NCI-H187 treated with DMSO at 0.1 percent for 48 hours (cell line): ENCODE measurements at places on chromosomes 16 and 17.

GRCh38 chr17:4249452-4250029 is 14.2 kb downstream of the ANKFY1 start:
- no peak for DNase-seq

DNA sequence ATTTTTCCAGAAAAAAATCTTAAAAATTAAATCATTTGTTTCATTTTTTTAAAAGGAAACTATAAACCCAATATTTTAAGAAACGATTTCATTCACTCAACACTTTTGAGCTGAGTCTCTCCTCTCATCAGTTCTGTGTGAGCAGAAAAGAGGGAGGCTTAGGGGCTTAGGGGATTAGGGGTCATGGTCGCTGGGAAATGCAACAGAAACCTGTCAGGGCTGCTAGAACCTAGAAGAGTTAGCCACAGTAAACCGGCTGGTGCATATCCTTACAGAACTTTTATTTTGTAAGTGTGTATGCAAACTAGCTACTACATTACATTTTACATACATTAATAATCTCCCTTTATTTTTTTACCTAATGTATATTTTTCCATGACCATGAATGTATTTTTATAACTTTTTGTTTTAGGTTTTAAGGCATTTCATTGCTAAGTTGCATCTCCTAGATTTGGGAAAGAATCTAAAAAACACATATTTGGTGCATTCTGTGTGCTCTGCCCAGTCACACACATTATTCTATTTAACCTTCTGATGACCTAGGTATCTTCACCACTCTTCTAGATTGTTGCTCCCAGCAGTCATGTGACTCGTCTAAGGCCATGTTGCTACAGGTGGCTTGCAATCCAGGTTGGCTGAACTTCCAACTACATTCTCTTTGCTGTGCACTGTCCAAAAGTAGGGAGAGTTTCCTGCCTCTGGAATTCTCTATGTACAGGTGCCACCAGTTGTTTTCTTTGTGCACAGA is 24.4 kb downstream of the TBC1D3B start:
- no peak for DNase-seq

DNA sequence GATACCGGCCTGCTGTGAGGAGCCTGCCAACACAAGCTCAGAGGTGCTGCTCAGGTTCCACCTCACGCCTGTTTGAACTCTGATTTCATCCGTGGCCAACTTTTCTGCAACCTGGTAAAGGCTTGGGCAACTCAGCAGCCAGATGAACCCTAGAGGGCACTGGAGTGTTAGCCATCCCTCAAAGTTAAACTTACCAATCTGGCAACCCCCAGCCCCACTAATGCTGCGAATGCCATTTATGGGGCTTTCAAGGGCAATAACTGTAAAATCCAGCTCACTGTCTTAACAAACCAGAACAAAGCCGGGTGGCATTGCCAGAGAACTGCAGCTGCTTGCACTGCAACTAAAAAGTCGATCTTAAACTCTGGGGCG is 105.5 kb downstream of the AXIN2 start:
- DNase-seq = no peak

GRCh38 chr16:80034948-80035663 is 434.6 kb upstream of the MAF start:
- DNase-seq = no peak

GRCh38 chr17:29443041-29443739 is 53.0 kb downstream of the TAOK1 start:
- no peak for DNase-seq

DNA sequence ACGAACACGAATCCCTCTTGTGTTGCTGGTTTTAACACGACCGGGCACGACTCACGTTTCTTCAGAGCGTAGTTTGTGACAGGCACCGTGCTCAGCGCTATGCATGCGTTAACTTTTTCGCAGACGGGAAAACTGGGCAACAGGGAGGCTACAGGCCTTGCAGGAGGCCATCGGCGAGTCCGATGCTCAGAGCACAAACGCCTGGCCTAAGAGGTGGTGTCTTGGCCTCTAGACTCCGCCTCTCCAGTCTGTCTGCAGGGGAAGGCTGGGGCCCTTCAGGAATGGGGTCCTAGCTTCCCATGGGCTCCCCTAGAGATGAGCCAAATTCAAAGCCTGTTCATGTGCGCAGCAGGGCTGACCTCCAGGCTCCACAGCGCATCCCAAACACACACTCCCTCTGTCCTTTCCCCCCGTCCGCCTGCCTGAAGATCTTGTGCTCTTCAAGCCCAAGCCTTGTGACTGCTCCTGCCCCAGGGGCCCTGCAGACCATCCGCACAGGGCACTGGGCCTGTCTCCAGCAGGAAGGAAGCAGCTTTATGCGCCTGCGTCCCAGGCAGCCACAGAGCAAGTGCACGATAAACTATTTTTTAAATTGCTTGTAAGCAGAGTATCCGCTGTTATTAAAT is 3.1 kb downstream of the CLCN7 start:
- no peak for DNase-seq

DNA sequence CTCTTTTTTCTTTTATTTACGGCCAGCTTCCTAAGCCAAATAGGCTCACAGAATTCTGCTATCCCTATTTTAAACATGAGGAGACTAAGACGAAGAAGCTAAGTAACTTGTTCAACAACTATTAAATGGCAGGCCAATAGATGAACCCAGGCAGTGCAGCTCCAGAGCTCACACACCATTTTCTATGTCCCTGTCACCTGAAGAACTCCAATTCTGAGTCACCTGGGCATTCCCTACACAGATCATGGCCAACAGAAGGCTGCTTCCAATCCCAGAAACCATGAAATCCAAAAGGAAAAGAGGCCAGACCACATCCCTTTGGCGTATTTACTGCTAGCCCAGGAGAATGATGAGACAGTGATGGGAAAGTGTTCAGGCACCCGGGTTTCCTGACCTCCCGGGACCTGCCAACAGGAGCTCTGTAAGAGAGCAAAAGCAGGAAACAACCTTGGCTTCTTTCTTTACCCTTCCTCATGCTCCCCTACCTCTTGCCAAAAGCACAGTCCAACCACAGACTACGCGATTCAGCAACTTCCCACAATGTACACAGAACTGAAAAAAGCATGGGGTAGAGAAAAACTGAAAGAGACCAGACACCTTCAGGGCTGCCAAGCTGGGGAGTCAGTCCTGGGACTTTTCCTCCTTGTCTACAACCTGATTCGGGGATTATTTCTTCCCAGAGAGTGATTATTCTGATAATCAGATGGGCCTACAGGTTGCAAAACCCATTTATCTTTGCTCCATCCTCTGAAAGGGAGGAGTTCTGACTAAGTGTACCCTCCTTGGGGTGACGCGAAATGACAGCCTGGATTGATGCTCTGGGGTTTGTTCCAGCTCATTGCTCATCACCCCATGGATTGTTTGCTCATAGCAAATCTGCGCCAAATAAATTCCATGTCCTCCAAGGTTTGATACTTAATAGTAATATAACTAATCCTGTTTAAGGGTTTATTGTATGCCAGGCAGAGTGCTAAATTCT is 47.8 kb upstream of the HAS3 start:
- DNase-seq = no peak

GRCh38 chr16:64926476-64926875 is 195.4 kb downstream of the CDH11 start:
- DNase-seq = no peak

DNA sequence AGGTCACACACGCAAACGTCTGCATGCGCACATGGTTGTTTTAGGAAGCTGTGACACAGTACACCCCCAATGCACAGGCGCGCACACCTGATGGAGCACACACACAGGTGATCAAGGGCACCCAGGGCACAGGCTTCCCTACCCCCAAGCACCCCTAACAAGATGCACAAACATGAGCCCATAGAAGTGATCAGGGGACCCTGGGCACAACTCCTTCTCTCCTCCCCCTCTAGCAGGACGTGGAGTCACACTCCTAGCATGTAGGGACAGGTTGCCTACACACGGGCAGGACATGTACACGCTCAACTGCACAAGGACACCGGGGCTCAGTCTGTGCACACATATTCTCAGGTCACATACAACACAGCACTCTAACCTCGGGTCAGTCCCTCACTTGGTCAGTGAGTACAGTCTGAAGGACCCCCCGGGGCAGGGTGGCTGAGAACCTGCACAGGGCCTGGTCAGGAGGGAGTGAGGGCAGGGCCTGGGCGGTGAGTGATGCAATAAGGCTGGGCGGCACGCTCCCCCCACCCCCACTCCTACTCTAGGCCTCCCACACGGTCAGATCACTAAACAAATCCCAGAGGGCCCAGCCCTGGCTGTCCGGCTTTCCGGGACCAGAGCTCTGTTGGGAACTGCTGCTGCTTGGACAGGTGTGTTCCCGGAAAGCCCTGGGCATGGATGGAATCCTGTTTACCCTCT is 751 bp upstream of the DOC2B start:
- no peak for DNase-seq

GRCh38 chr17:79482727-79483521 is 127.9 kb downstream of the RBFOX3 start:
- no peak for DNase-seq

- DNase-seq = no peak
Measured at GRCh38 chr16:65737831-65738230, 616.0 kb upstream of the CDH11 start.

- no peak for DNase-seq
Measured at GRCh38 chr17:8470447-8471047, 34.9 kb downstream of the NDEL1 start.
